ENCODE measurements at places on chromosomes 7 and 10.

- no peak for DNase-seq
These were observed 36.3 kb upstream of the WDFY4 start for GRCh38 chr10:48648172-48648942.

DNA sequence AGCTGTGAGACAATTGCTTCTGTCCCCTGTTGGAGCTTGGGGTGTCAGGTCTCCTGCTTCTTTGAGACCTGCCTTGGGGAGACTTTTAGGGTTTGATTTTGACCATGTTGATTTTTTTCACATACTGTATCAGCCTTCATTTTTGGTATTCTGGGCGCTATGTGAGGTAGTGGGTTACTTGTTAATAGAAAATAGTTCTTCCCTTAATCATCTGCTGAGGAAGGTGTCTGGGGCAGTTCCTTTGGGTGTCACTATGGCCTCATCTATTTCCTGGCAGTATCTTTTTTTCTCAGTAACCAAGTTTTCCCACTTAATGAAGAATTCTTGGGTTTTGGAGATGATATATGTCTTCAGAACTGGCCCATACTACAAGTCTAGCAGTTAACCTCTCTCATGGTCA, 4.6 kb upstream of the NOLC1 start:
- no peak for DNase-seq

- DNase-seq = peak; percentile 56
These were observed 329.2 kb upstream of the LRGUK start for GRCh38 chr7:133797818-133798520.

DNA sequence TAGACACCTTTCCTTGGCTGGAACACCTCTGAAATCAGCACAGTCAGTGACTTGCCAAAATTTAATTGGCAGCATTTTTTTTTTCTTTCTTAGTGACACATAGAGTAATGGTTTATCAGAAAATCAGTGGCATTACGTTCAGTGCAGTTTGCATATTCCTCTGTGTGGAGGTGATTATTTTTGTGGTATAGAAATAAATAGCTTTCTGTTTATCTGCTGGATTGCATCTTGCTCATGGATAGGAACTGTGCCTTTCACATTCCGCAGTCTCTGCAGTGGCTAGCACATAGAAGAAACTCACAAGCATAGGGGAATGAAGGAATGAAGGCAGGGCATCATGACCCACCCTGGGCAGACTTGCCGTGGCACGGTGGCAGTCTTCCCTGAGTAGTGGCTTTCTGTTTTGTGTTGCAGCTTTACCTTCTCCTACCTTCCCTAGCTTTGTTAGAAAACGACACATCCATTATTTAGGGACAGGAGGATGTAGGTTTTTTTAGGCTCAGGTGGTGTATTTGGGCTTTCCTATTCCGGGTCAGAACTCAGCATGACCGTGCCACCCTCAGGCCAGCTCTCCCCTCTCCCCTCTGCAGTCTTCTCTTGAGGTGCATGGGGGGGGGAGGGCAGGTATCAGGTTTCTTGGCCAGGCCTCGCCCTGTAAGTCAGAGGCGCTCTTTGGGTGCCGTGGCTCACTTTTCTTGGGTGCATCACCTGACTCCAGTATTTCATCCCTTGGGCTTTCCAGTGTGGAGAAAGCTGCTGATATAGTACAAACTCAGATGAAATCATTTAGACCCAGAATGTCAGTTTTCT, 112.5 kb upstream of the GJD4 start:
- DNase-seq = no peak

- peak; percentile 82 for DNase-seq
These were observed 33.4 kb downstream of the XPNPEP1 start for GRCh38 chr10:109889867-109890266.

GRCh38 chr10:8331387-8331786, 276.9 kb downstream of the GATA3 start:
- DNase-seq = no peak

DNA sequence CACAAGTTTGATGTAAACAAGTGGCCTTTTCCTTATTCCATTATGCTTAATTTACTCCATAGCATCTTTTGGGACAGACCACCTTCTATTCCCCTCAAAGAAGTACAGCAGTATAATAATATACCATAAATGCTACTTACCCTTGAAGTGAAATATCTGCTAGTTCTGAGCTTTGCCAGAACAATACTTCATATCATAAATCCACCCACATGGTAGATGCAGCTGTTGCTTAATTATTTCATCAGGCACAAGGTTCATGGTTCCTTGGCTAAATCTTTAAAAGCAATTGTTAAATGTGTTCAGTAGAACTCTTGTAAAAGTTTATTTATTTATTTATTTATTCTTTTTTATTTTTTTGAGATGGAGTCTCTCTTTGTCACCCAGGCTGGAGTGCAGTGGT, 32.9 kb downstream of the CSTF2T start:
- peak; percentile 53 for DNase-seq

GRCh38 chr10:35153716-35154115, 27.1 kb downstream of the CREM start:
- DNase-seq = no peak

- DNase-seq = no peak
These were observed 181.8 kb upstream of the YAE1 start for GRCh38 chr7:39384386-39384785.

DNA sequence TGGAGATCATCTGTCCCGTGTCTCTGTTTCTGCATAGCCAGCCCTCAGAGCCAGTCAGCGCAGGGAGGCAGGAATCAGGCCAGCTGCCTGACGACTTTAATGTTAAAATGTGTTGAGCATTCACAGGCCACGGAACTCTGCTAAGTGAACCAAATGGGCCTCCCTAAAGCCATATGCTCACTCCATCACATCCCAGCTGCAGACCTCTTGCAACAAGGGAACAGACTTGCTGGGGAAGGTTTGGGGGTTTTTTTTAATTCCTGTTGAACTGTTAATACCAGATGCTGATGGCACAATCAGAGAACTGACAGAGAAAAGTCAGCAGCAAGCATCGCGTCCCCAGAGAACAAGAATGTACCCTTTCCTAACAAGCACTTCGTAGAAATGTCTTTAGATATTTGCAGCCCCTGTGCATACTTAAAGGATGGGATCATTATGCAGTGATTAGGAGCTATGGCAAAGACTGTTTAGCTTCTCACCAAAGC, 900.4 kb upstream of the AUTS2 start:
- DNase-seq = no peak

GRCh38 chr10:12710157-12710556, 291.4 kb downstream of the CCDC3 start:
- no peak for DNase-seq

- no peak for DNase-seq
These were observed 52.5 kb upstream of the UNC5B start for GRCh38 chr10:71159892-71160291.

- DNase-seq = no peak
These were observed 48.2 kb upstream of the ANKRD1 start for GRCh38 chr10:90969121-90969534.

DNA sequence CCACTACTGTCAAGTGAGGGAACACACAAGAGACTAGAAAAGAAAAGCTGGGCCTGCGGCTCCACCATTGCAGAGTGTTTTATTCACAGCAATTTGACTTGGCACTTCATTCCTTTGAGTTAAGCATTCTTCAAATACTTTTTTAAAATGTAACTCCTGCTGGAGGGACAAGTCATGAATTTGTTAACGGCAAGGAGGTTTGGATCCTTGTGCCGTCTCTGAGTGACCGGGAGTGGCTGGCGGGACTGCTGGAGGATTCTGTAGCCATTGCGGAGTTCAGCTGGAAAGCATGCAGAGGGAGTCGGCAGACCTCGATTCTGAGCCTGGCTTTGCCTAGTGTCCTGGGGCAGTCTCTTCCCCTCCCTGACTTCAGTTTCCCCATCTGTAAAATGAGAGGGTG, 9.8 kb downstream of the HSPA12A start:
- no peak for DNase-seq

Measured in fibroblast of lung (primary cell).